Right atrium auricular region (tissue), 2 donors: ENCODE measurements at places on chromosomes 1 and 21. TPM values are rescaled to one million over a fixed set of nuclear protein-coding genes. Genes with fewer than 3 reads are reported as not detected.
A peak's percentile ranks its signal among the peaks of the same experiment; 100 is the strongest.

DNA sequence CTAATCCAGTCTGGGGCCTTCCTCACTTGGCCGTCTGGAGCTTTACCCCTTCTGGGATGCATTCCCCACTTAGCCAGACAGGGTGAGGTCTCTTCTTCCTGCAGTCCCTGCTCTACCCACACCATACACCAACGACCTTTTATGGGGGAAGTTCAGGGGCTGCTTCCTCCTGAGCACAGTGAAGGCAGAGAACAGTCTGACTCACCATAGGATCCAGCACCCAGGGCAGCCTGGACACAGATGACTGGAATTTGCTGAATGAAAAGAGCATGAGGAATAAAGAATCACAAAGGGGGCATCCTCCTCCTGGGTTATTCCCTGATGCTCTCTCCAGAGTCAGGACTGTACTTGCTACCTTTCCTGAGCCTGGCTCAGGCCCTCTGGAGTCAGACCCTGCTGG is 4.6 kb upstream of the FOXE3 start:
- no peak overlapping the region for H3K4me3 ChIP-seq
- H3K27ac ChIP-seq, result no peak overlapping the region
- no peaks in the 10 kb centered on the region for H3K27me3 ChIP-seq
- no peaks in the 10 kb centered on the region for H3K4me1 ChIP-seq
- no peak for DNase-seq

DNA sequence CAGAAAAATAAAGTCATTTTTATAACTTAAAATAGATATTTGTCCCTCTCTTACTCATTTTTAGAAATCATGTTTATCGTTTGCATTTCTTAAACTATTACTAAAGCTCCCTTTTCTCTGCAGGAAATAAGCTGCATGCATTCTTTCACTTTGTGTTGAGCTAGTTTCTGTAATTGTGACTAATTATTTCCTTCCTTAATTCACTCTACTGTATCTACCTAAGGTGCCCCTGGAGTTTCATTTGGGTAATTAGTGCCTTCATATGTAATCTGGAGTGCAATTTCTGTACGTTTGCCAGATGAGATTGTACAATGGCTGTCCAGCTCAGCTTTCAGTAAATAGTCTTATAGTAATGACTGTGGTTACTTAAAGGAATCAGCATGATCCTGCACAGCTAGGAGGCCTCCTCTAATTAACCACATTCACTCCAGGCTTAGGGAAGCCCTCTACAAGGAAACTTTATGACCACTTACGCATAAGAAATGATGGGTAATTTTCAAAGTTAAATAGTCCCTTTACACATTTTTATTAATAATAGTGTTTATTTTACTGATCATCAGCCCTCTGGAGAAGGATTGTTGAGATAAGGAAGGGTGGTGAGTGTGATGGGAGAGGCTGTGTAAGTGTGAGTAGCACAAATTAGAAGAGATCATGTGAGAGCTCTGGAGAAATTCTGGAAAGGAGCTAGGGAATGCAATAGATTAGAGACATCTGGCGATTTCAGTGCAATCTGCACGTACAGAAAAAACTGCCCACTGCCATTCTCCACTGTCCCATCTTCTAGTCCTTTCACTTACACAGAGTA is 86.8 kb downstream of the LRRC8C start:
- no peaks in the 10 kb centered on the region for H3K4me1 ChIP-seq
- peaks cover under 1% of the 10 kb centered on the region for H3K36me3 ChIP-seq
- peak overlapping the region; percentile 36 for H3K27ac ChIP-seq
- no peak overlapping the region for H3K4me3 ChIP-seq
- no peaks in the 10 kb centered on the region for H3K27me3 ChIP-seq

GRCh38 chr21:25214676-25215075 is 392.6 kb downstream of the MRPL39 start:
- H3K27ac ChIP-seq, result no peak overlapping the region
- H3K4me3 ChIP-seq, result no peak overlapping the region
- no peaks in the 10 kb centered on the region for H3K4me1 ChIP-seq

Gene AIRE
- total RNA-seq, result not detected

DNA sequence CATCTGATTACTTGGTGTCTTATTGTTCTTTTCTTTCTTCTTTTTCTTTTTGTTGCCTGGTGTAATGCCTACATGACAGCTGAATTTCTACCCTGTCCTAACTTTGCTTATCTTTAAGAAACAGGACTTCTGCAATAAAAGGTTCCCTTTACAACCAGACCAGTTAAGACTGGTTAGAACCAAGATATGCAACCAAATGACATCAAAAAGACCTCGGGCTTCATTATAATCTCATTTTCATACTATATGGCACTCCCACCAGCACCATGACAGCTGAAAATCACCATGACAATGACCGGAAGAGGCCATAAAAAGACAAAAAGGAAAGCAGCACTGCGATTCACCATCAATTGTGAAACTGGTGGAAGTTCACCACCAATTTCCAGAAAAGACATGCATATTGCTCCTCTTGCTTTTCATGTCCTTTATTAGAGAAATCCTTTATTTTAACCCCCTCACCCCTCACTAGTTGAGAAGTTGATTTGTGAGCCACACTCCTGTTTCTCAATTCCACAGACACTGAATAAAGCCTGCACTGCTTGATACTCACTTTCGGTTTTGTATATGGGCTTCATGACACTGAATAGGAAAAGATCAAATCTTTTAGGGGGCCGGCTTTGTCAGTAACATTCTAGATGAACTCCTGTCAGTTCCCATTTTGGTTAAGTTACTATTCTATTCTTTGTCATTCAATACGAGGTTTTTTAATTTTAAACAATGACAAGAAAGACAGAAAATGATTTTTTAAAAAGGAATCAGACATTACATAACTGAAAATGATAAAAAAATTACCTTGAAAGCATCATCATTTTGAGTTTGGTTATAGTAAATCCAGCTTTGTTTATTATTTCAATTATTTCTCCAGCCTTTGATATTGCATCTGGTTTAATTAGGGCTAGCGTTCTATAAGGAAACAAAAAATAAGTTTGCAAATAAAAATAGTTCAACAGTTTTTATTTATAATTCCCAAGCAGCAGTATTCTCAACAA is 58.1 kb downstream of the NME7 start:
- DNase-seq, result no peak
- no peaks in the 10 kb centered on the region for H3K4me1 ChIP-seq
- H3K27ac ChIP-seq, result no peak overlapping the region
- no peaks in the 10 kb centered on the region for H3K27me3 ChIP-seq

DNA sequence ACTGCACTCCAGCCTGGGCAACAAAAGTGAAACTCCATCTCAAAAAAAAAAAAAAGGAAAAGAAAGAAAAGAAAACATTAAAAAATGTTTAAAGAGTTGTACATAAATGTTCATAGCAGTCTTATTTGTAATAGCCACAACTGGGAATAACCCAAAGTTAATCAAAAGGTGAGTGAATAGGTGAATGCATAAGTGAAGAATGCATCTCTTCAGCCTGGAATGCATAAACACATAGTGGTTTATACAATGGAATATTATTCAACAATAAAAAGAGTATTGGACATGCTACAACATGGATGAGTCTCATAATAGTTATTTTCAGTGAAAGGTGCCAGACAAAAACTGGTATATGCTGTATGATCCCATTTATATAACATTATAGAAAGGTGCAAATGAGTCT is 18.1 kb downstream of the LDLRAD1 start:
- no peaks in the 10 kb centered on the region for H3K4me1 ChIP-seq
- H3K27ac ChIP-seq, result no peak overlapping the region
- H3K4me3 ChIP-seq, result no peak overlapping the region
- no peaks in the 10 kb centered on the region for H3K27me3 ChIP-seq

GRCh38 chr1:174448531-174448883 is 743 bp downstream of the GPR52 start:
- H3K27ac ChIP-seq, result no peak overlapping the region
- H3K4me1 ChIP-seq, result no peaks in the 10 kb centered on the region
- no peak for DNase-seq
- H3K27me3 ChIP-seq, result no peaks in the 10 kb centered on the region
- no peaks in the 10 kb centered on the region for H3K36me3 ChIP-seq
- no peak overlapping the region for H3K4me3 ChIP-seq

DNA sequence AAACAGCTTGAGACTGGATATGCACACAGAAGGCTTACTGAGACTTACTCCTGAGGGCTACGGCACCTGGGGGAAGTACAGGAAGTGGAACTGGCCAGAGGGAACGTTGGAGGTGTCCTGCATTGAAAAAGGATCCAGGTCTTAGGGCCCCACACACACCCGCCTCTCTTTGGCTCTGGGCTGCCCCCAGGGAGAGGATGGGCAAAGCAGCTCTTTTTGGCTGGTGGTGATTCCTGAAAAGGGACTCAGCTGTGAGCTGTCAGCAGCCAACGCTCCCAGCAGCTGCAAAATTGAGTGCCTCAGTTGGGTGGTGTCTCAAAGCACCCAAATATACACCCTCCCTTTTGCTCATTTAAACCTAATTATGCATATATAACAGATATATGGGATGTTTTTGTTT is 213.2 kb downstream of the TNR start:
- no peaks in the 10 kb centered on the region for H3K36me3 ChIP-seq
- no peak overlapping the region for H3K4me3 ChIP-seq
- H3K27ac ChIP-seq, result no peak overlapping the region
- H3K27me3 ChIP-seq, result no peaks in the 10 kb centered on the region

Gene ANXA9
- total RNA-seq, result 7.7 TPM

Gene BSND
- total RNA-seq, result not detected

GRCh38 chr1:9228609-9229008 is 6.0 kb upstream of the H6PD start:
- H3K27ac ChIP-seq, result no peak overlapping the region
- H3K4me1 ChIP-seq, result no peaks in the 10 kb centered on the region
- H3K4me3 ChIP-seq, result no peak overlapping the region
- H3K27me3 ChIP-seq, result no peaks in the 10 kb centered on the region

DNA sequence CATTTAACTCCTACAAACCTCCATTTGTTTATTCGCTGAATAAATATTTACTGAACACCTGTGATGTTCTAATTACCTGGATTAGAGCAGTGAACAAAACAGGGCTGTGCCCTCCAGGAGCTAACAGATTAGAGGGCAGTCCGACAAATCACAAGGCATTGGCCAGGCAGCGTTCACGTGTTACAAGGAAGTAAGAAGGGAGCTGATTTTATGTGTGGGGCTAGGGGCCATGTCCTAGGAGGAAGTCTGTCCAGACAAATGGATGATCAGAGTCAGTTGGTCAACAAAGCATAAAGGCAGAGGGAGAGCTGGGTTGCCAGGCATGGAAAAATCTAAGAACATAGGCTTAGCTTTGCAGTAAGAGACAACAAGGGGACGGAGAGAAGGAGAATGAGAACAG is 57.3 kb upstream of the BACE2 start:
- H3K27me3 ChIP-seq, result no peaks in the 10 kb centered on the region
- no peak overlapping the region for H3K27ac ChIP-seq
- H3K4me1 ChIP-seq, result peaks cover 10% of the 10 kb centered on the region
- no peaks in the 10 kb centered on the region for H3K36me3 ChIP-seq
- no peak for DNase-seq

DNA sequence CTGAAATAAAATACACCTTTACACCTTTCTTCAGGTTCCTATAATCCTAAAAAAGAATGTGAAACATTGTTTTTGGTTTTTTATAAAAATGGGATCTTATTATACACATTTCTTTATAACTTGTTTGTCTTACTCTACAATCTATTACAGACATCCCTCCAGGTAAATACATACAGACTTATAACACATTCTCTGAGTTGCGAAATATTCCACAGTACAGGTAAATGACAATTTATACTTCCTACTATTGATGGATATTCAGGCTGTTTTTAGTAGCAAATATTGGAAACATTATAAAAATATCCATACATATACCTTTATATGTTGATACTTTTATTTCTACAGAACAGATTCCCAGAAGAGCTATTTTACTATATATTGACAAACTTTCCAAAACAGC is 20.3 kb downstream of the PIK3R3 start:
- DNase-seq, result no peak
- no peaks in the 10 kb centered on the region for H3K27me3 ChIP-seq
- H3K36me3 ChIP-seq, result no peaks in the 10 kb centered on the region
- peaks cover 35% of the 10 kb centered on the region for H3K4me1 ChIP-seq
- H3K27ac ChIP-seq, result no peak overlapping the region

Gene FCGR2B
- total RNA-seq, result 8.1 TPM

Gene PROK1
- 1.0 TPM for total RNA-seq

DNA sequence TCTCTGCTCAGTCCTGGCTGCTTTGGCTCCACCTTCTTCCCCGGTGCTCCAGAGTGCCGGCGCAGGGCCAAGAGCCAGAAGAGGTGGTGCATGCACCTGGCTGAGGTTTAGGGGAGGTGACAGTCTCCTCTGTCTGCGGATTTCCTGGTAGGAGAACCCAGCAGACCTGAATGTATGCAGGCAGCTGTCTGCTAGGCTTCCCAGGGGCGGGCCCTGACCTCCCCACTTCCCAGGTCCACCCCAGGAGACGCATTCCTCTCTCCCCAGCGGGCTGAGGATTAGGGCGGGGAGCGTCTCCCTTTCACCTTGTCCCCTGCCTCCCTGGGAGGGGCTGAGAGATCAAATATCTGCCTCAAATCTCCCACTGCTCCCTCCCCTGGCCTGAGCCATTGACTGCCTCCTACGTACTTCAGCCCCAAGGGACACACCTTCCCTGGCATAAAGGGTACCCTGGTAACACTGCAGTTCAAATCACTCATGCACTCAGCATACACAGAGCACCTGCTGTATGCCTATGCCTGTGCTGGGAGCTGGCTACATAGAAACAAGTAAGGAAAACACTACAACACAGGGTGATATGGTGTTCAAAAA is 27.5 kb downstream of the DMBX1 start:
- no peaks in the 10 kb centered on the region for H3K4me1 ChIP-seq
- no peaks in the 10 kb centered on the region for H3K36me3 ChIP-seq
- H3K27ac ChIP-seq, result no peak overlapping the region
- DNase-seq, result no peak
- no peaks in the 10 kb centered on the region for H3K27me3 ChIP-seq
- no peak overlapping the region for H3K4me3 ChIP-seq

Gene FAM151A
- not detected for total RNA-seq

DNA sequence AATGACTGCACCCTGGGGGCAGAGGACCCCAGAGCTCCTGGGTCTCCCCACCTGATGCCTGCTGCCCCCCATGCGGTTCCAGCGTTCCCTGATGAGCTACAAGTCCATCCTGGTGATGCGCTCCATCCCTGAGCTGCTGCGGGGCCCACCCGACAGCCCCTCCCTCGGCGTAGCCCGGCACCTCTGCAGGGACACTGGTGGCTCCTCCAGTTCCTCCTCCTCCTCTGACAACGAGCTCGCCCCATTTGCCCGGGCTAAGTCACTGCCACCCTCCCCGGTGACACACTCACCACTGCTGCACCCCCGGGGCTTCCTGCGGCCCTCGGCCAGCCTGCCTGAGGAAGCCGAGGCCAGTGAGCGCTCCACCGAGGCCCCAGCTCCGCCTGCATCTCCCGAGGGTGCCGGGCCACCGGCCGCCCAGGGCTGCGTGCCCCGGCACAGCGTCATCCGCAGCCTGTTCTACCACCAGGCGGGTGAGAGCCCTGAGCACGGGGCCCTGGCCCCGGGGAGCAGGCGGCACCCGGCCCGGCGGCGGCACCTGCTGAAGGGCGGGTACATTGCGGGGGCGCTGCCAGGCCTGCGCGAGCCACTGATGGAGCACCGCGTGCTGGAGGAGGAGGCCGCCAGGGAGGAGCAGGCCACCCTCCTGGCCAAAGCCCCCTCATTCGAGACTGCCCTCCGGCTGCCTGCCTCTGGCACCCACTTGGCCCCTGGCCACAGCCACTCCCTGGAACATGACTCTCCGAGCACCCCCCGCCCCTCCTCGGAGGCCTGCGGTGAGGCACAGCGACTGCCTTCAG is 35.5 kb downstream of the TRIM11 start:
- peak overlapping the region; percentile 25 for H3K4me3 ChIP-seq
- DNase-seq, result no peak
- peaks cover 11% of the 10 kb centered on the region for H3K36me3 ChIP-seq
